ENCODE measurements at places on chromosomes 12 and 14.

- DNase-seq = peak; percentile 70
Measured at GRCh38 chr12:93135286-93136239, 206.5 kb upstream of the EEA1 start.

DNA sequence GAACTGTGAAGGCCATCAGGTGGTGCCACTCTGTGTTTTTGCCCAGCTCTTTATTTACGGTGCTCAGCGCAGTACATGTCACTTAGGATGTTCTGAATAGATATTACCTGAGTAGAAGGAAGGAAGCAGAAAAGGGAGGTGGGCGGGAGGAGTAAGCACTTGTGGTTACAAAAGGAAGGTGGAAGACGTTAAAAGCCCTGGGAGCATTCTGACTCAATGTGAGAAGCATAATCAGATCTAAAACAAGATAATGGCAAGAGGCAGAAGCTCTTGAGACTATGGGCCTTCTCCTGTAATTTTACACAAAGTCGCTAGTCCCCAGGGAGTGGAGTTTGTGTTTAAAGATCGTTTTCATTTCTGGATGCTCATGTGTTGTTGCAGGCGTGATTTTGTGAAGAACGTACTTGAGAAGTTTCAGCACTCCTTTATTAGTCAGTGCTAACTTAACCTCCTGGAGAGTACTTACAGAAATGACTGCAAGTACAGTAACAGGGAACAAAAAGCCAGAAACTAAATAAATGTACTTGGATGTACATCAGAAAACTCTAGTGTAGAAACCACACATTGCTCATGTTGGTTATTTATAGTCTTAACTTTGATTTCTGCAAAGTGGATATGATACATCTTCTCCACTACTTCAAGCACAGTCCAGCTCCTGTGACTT, 1523.5 kb downstream of the AACS start:
- DNase-seq = no peak

GRCh38 chr14:70934084-70934483, 26.8 kb downstream of the PCNX1 start:
- DNase-seq = no peak

DNA sequence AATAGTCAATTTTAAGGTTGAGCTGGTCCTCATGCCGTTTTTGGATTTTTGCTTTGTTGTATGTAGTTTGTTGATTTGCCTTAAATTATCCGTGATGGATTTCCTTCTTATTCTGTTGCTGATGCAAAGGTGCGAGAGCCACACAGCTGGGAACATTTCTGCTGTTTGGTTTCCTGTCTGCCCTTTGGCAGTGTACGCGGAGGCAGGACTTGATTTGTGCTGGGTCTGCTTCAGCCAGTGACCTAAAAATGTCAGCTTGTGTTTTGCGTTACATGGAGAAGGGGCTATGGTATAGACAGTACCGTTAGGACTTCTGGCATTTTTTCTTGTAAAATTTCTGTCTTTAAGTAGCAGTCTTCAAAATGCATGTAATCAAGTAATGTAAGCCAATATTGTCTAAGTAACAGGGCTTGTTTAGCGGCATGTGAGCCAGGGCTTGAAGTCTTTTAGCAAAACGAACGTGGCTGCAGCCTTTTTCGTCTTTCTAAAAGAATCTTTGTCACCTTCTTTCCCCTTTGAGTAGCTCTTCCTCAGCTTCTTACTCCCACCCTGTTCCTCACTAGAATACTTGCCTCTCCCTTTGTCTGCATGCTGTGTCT, 18.2 kb upstream of the RD3L start:
- DNase-seq = no peak
